HTR-8/SVneo (cell line): ENCODE measurements at places on chromosomes 5 and 9.

DNA sequence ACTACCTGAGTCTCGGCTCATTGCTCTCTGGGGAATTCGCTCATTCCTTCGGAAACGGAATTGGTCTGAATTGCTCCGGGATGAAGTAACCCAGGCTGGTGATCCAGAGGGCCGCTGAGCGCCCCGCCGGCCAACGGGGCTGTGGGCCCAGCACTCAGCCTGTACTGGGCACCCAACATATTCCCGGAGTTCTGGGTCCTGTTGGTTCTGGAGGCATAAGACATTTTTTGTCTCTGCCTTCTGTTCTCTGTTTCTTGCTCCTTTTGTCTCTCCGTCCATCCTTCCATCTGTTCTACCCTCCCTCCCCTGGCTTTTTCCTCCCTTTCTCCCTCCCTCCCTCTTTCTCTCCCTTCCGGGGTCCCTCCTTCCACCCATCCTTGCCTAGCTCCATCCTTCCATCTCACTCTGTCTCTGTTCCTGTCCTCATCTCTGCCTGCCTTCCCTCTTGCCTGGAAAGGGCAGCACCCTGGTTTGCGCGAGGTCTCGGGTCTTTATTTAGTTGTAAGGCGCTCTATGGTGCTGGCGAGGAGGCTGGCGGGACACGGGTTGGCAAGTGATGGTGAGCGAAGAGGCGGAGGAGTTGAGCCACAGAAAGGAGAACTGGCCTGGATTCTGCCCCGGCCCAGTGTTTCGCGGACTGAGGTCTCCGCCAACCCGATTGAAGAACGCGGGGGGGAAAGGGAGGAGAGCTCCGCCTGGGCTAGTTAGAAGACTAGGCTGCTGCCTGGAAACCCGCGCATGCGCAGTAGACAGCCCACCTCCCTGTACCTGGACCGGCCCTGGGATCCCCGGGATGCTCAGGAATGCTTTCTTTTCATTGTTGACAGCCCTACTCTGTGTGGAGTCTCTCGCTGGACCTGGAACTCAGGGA is 1468.0 kb downstream of the FOXD4L5 start:
- peak; percentile 25 for DNase-seq

DNA sequence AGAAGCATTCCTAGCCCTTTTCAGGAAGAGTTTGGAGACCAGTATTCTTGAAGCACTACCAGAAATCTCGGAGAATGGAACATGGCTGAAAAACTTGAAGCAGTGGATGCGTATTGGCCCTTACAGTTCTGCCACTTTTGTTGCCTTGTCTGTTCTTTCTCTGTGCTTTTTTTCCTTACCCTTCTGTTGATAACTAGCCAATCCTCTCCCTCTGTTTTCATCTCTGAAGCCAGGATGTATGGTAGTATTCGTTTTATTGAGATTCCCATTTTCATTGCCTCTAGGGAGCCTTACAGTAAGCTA is 564 bp upstream of the CCNH start:
- DNase-seq: no peak

DNA sequence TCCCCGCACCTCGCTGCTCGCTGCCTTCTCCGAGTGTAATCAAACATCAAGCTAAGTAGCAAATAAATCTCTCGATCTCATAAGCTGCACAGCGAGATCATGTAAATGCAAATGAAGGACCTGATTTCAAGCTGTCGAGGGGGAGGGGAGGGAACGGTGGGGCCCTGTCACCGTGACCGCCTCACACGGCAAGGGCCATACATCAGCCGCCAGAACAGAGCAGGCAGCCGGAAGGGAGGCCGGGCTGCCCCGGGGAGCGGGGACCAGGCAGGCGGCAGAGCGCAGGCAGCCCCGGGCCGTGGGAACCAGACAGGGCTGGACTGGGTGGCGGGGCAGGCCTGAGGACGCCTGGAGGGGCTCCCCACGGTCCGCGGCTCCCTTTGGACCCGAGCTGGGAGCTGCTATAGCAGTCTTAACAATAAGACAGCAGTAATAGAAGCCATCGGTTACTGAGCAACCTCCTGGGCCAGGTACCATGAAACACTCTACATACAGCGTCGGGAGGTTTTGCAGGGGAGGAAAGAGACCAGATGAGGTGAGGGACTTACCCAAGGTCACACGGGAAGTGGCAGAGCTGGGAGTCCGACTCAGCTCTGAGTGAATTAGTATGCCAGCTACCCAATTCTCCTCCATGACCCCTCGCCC is 76.8 kb downstream of the CFAP77 start:
- DNase-seq: no peak

DNA sequence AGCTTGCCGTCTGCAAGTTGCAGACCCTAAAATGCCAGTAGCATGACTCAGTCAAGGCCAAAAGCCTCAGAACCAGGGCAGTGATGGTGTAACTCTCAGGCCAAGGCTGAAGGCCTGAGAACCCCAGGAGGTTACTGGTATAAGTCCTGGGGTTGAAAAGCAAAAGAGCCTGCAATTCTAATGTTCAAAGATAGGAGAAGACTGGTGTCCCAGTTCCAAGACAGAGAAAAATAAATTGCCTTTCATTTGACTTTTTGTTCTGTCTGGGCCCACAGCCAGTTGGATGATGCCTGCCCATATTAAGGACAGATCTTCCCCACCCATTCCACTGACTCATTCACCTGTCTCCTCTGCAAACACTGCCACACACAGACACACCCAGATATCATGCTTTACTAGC is 673.2 kb downstream of the CDH18 start:
- peak; percentile 53 for DNase-seq

- no peak for DNase-seq
Measured at GRCh38 chr5:75616971-75617621, 5.8 kb downstream of the ANKDD1B start.

- no peak for DNase-seq
Measured at GRCh38 chr5:77847129-77847460, 71.0 kb upstream of the TBCA start.

- DNase-seq: peak; percentile 64
Measured at GRCh38 chr5:149035372-149035790, 27.5 kb downstream of the SH3TC2 start.

DNA sequence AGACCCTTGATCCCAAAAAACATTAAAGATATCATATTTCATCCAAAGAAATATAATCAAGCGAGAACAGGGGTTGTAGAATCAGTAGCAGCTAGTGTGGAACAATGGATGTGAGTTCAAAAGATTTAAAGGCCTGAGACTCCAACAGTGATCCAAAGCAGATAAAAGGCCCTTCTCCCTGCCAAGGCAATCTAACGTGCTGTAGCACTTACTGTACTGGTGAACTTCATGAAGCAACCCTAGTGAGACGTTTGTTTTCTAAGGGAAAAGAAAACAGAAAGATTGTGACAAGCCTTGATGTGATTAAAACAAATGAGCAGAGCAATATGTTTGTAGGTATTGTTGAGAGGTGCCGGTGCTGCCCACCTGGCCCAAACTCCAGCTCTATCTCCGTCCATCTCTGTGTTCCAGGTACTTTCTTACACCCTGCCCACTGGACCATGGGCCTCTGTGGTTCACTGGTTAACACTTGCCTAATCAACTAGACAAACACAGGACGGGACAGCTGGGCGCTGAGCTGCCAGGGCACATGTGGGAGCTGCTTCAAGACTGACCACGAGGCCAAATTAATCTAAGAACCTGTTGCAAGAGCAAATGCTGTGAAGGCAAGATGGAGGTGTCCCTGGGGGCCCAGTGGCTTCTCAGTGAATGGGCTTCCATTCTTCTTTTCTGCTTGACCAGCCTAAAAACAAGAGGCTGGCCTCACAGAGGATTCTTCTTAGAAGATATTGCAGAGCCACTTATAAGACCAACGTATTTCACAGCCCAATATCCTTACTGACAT is 265.5 kb downstream of the CWC27 start:
- no peak for DNase-seq

DNA sequence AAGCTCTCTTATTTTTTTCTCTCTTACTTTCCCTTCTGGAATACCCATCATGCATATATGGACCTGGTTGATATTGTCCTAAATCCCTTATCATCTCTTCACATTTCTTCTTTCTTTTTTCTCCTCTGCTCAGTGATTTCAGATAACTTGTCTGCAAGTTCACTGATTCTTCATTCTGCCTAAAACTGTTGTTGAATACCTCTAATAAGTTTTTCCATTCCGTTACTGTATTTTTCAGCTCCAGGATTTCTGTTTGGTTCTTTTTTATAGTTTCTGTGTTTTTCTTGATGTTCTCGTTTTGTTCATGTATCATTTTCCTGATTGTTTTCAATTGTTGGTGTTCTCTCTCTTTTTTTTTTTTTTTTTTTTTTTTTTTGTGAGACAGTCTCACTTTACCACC is 203.7 kb downstream of the COMMD10 start:
- no peak for DNase-seq

DNA sequence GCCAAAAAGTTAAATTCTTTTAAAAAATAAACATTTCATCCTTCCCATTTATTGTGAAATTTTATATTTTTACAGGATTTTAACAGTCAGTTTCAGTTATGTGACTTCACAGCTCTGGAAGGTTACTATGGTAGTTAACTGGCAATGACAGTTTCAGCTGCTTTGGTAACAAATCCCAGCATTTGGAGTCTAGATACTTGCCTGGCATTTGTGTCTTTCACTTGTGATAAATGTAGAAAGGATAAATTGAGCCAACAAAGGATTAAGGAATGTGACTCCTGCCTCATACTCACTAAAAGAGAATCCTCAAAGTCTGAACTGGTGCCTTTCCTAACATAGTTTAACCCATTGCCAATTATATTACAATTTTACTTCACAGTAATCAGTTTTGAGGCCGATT is 315.5 kb downstream of the FER start:
- no peak for DNase-seq

DNA sequence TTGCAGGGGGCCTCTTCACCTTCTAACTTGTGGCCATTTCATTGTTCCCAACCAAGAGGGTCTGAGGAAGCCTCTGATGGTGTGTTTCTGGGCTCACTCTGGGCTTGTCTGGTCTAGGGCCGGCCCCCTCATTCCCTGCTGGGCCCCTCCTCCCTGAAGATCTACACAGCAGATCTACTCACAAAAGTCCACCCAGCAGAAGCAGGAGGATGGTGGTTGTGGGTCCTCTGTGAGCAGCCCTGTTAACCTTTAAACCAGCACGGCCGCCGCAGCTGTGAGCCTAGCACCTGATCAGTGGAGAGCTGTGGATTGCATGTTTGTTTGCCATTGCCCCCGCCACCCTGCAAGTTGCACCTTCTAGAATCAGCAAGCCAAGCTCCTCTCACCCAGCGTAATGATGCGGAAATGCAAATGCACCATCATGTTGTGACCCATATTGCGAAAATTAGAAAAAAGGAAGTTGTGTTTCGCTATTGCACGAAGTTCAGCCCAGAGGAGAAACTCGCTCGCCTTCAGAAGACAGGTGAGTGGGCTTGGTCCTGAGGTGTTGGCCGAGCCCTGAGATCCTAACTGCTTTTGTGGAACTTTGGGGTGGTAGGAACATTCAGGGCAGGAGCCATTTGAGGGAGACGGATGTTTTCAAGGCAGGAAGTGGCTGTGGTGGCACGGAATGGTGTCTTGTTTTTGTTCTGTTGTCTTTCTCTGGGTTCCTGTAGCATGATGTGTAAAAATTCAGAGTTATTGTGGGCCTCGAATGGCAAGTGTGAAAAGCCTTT is 16.7 kb downstream of the FGD3 start:
- DNase-seq: no peak

GRCh38 chr9:37407468-37407867 is 15.0 kb upstream of the GRHPR start:
- DNase-seq: no peak

GRCh38 chr9:12425878-12426864 is 267.0 kb upstream of the TYRP1 start:
- peak; percentile 1 for DNase-seq

- DNase-seq: no peak
Measured at GRCh38 chr5:99058466-99058865, 129.7 kb upstream of the CHD1 start.

GRCh38 chr5:55920784-55921183 is 69.6 kb downstream of the IL31RA start:
- DNase-seq: no peak

- no peak for DNase-seq
Measured at GRCh38 chr5:55544341-55544740, 9.6 kb upstream of the PLPP1 start.

DNA sequence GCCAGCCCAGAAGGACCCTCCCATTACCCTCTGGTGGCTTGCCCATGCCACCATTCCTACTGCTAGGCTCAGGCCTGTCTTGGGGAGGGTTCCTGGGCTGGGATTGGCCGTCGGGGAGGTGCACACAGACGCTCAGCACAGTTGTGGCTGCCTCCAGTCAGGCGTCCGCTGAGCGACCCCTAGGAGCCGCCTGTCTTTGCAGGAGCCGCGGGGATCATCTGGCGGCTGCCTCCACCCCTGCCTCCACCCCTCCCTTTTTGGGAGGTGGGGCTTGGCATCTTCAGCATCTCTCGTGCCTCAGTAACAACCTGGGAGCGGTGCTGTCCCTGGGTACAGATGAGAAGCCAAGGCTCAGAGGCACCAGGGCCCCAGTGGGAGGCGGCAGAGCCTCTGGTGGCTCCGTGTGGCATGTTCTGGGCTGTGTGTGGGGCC is 39.6 kb downstream of the RXRA start:
- no peak for DNase-seq

GRCh38 chr5:81948349-81948748 is 23.5 kb upstream of the ATG10 start:
- no peak for DNase-seq

DNA sequence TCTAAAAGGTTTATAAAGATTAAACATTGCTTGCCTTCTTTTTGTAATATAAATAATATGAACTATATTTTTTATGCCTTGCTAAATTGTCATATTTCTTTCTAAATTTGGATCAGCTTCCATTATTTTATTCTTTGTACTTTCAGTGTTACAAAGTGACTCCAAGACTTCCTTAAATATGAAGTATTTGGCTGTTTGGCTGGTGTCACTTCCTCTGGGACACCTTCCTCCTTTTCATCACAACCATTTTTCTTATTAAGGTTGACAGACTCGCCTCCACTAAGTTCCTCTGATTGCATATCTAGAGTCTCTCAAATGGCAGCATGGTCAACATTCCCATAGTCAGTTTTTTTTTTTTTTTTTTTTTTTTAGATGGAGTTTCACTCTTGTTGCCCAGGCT is 73.8 kb upstream of the SLC1A1 start:
- DNase-seq: no peak

DNA sequence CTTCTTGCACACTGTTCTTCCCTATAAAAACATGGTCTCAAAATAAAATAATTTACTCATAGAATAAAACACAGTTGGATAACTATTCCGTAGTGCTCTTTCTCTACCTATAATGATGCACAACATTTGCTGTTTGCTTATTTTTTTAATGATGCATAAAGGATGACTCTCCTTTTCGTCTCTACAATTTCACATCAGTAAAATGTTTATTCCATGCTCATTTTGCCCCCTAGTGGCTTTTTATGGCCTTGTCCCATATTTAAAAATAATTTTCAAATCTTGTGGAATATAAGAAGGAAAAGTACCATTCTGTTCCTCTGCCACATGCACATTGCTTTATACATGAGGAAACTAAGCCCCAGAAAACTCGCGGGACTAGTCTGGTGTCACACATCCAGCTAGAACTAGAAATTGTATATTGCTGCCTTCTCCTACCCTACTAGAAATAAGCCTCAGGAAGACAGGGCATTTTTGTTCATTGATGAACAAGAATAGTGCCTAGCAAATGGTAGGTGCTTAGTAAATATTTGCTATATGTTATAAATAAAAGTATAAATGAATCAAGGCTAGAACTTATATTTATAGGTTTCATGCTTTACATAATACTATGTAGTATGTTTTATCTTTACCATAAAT is 12.7 kb downstream of the KCTD16 start:
- no peak for DNase-seq
